ENCODE measurements at places on chromosomes 5 and 9.

DNA sequence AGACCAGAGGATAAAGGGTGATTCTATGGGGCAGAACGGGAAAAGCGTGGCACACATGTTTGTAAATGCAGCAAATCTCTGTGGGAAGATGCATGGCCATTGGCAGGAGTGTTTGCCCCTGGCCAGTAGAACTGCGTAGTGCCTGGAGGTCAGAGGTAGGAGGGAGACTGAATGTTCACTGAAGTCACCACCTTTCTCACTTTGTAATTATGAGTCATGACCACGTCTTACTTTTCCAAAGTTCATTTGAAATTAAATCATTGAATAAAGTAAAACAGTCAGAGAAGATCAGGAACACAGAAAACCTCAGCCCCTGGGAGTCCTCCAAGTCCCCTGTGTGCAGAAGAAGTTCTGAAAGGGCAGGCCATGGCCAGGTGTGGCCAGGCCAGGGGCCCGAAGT, 4.6 kb downstream of the PTGES start:
- no peak overlapping the region for H3K4me3 ChIP-seq
- no peak for DNase-seq
- no peaks in the 10 kb centered on the region for H3K27me3 ChIP-seq
- H3K36me3 ChIP-seq, result peaks cover 59% of the 10 kb centered on the region
- H3K4me1 ChIP-seq, result peaks cover 24% of the 10 kb centered on the region

- peaks cover 6% of the 10 kb centered on the region for H3K4me1 ChIP-seq
- H3K27me3 ChIP-seq, result no peaks in the 10 kb centered on the region
- H3K27ac ChIP-seq, result peak overlapping the region; percentile 55
- peak; percentile 81 for DNase-seq
- H3K36me3 ChIP-seq, result no peaks in the 10 kb centered on the region
These were observed 44.3 kb downstream of the SLC28A3 start for GRCh38 chr9:84296146-84296843.

- peaks cover 40% of the 10 kb centered on the region for H3K27me3 ChIP-seq
- peak overlapping the region; percentile 94 for H3K27ac ChIP-seq
- no peak overlapping the region for H3K4me3 ChIP-seq
- peaks cover 22% of the 10 kb centered on the region for H3K4me1 ChIP-seq
- DNase-seq, result peak; percentile 93
These were observed 136.3 kb downstream of the FOXD1 start for GRCh38 chr5:73312146-73312871.

DNA sequence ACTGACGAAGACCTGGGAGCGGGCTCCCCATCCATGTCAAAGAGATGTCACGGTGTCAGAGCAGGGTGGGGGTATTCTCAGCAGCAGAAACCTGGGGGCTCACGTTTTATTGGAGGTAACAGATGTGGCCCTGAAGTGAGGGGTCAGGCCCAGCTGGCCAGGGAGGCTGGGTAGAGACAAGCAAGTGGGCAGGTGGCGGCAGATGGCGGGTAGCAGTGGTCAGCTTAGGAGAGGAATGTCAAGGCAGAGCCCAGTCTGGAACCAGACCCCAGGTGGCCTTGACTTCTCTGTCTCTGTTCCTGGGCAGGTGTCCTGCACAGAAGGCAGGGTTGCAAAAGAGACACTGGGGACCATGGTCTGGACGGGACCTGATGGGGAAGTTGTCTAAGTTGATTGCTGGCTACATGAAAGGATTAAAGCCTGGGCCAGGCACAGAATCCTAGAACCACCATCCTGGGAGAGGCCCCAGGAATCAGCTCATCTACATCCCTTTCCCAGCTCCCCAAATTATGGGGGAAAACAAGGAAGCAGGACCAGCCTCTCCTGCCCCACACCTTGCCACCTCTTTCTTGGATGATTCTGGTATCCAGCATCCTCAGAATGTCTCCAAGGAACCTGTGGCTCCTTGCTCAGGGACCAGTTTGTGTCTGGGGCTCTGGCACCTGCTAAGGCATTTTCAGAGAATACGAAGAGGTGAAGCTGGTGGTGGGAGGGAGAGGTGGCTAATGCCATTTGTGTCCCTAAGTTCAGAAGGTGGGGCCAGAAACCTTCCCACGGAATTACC, 72.5 kb downstream of the AMBP start:
- H3K27me3 ChIP-seq, result no peaks in the 10 kb centered on the region
- no peak for DNase-seq
- H3K4me1 ChIP-seq, result peaks cover 2% of the 10 kb centered on the region
- peaks cover 91% of the 10 kb centered on the region for H3K36me3 ChIP-seq

DNA sequence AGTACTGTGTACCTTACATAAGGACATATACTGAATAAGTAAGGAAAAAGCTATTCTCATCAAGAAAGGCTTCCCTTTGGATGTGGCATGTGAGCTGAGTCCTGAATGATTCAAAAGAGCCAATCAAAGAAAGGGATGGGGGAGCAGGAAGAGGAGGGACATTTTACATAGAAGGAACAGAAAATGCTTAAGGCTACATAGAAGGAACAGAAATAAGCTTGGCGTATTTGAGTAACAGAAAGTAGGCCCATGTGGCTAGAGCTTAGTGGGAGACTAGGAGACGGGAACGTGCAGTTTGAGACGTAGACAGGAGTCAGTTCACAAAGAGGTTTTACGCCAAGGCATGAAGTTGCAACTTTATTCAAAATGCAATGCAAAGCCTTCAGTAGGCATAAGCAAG, 126.3 kb downstream of the CEMIP2 start:
- no peaks in the 10 kb centered on the region for H3K36me3 ChIP-seq
- DNase-seq, result no peak
- no peak overlapping the region for H3K27ac ChIP-seq
- H3K27me3 ChIP-seq, result no peaks in the 10 kb centered on the region

All from mesenchymal stem cell (in vitro differentiated cells and primary cell).